Right ventricle myocardium inferior (tissue), 1 donor: ENCODE measurements at places on chromosomes 2 and 18. TPM values are rescaled to one million over a fixed set of nuclear protein-coding genes. Genes with fewer than 3 reads are reported as not detected.

GRCh38 chr2:2901384-2902345, 476.0 kb downstream of the EIPR1 start:
- no peak for DNase-seq

- no peak for DNase-seq
These were observed 38.2 kb upstream of the CHRNA1 start for GRCh38 chr2:174802459-174802858.

- DNase-seq, result no peak
These were observed 139.7 kb downstream of the LRP2 start for GRCh38 chr2:169222665-169223064.

GRCh38 chr2:241796610-241797138, 12.3 kb upstream of the NEU4 start:
- DNase-seq, result peak; percentile 66

DNA sequence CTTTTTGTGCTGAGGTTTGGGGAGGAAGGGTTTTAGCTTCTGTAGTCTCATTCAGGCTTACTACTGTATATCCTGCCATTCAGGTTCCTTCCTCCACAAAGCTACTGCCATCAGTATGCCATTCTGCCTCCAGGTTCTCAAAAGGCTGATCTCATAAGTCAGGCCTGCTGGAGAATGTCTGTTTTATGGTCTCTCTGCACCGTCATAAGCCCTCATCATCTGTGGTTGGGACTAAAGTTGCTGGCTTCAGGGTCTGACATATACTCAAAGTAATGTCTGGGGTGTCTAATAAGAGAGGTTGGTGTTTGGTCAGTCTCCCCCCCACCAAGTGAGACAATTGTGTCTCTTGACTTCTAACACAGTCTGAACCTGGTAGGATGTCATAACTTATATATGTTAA, 36.2 kb upstream of the CCBE1 start:
- no peak for DNase-seq

- no peak for DNase-seq
These were observed 436.2 kb downstream of the SUCLG1 start for GRCh38 chr2:84022810-84023431.

GRCh38 chr2:9809064-9809356, 34.3 kb upstream of the TAF1B start:
- no peak for DNase-seq

DNA sequence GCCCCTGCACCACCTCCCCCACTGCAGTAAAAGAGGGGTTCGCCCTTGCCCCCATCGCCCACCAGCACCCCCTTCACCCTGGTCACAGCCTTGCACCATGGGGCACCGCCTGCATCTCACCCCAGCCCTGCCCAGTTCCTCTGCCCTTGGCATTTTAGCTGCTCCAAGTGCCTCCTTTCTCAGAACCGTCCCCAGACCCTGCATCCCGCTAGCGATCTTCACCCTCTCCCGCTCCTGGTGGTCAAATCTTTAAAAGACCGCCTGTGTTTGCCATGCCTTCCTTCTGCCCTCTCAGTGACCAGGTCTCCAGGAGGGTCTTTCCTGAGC, 114.7 kb upstream of the OTOS start:
- no peak for DNase-seq

GRCh38 chr2:128037649-128038048, 9.8 kb upstream of the SAP130 start:
- no peak for DNase-seq

DNA sequence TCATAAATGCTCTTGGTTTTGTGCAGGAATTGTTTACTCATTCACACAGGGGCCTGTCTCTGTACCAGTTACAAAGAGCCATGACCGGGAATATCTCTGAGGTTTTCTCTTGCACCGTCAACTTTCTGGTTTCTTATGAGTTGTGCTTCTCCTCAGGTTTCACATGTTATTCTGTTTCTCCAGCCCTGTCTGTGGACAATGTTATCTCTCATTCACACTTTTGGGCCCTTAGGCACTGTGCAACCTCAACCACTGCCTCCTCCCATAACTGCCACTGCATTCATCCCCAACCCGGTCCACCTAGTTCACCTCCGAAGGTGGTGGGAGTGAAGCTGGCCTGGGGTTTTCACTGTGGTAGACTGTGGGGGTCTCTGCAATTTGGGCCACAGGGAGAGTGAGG, 22.5 kb upstream of the NEDD4L start:
- DNase-seq, result no peak

DNA sequence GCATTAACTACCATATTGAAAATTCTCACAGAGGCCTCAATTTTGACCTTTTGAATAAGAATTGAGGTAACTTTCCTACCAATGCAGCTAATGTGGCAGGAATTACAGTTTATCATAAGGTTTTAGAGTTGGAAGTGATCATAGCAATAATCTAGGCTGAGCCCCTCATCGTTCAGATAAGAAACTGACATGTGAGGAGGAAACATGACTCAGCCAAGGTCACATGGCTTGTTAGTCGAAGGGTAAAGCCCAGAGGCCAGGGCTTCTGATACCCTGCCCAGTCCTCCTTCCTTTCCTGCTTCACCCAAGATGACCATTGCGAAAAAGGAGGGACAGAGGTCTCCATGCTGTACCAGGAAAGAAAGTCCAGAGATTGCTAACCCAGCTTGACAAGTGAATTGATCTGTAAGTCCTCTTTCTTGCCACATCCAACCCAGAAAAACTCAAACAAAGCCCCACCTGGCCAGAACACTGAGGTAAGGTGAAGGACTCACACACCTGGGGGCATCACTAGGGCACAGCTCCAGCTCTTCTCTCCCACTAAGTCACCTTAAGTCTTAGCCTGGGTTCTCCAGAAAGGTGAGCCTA, 174.8 kb downstream of the EN1 start:
- DNase-seq, result no peak

DNA sequence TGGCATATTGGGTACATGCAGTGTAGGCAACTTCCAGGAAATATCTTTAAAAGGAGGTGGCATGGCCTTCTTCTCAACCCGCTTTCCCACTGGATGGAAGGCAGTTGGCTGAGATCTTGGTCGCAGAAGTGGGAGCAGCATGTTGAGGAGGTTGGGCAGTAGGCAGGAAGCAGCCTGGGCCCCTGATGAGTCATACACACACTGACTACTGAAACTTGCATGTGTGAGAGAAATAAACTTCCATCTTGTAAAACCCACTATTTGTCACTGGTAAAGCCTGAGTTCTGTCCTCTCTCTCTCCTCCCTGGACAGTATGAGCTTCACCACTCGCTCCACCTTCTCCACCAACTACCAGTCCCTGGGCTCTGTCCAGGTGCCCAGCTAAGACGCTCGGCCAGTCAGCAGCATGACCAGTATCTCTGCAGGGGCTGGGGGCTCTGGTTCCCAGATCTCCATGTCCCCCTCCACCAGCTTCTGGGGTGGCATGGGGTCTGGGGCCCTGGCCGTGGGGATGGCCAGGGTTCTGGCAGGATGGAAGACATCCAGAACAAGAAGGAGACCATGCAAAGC, 233.8 kb upstream of the SPRED2 start:
- no peak for DNase-seq

DNA sequence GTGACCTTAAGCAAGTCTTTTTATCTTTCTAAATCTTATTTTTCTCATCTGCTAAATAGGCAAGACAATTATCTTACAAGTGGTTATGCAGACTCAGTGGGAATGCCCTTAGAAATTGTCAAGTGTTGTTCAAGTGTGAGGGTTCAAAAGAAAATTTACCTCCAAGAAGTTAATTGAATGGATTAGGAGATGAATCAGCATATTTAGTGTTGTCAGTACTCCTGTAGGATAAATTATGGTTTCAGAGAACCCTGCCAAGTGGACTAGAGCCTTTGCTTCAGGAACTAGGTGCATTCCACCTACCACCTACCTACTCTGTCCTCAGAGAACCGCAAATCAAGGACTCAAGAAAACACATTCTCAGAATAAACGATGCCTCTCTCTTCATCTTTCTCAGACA, 69.8 kb upstream of the KCTD1 start:
- DNase-seq, result no peak

GRCh38 chr2:202703091-202703490, 68.3 kb downstream of the FAM117B start:
- DNase-seq, result no peak

DNA sequence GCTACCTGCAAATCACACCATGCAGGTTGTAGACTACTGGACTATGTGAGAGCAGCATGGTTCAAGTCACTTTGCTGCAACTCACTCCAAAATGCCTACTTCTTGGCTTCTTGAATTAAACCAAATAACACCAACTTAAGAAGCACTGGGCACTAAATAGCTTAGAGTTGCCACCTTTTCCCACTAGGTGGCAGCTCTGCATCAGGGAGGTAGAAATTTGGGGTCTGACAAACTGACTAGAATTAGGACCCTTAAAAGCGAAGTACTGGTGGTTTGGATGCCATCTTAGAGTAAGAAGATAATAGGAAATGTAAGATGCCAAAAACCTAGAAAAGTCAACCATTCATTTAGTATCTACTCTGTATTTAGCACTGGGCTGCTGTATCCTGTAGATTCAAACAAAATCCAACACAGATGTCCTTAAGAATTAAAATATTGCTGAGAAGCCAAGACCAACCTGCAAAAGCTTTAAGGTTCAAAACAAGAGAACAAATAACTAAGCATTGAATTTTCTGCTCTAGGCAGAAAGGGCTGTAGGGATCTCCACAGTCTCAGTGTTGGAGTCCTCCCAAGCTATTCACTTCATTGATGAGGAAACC, 65.5 kb downstream of the CCBE1 start:
- DNase-seq, result no peak

DNA sequence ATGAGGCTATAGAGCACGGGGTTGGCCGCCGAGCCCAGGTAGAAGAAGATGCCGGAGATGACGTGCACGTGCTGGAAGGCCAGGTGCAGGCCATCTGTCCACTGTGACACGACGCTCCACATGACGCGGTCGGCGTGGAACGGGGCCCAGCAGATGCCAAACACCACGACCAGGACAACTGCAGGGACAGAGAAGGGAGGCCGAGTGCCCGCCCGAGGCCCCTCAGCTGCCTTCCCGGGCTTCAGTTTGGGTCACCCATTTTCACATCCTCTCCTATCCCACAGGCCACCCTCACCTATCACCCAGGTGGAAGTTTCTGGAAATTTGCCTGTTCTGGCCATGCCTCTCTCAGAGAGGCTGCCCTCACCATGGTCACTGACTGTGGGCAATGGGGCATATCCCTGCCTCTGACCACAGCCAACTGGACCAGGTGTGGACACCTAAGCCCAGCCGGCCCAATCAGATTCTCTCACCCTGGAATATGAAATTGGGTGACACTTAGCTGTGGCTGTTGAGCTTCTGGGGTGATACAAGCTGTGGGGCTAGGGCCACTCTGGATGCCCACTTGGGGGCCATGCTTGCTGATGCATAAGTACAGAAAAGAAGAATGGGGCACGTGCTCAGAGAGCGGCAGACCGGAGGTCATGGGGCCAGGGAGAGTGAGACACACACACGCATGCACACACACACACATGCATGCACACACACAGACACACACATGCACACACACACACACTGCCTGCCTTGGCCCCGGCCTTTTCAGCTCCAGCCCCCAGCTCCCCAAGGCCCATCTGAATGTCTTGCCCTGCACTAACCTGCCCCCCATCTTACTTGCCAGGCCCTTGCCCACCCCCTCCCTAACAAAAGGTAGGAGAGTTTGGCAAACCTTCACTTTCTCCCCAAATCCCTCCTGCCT, 4.7 kb downstream of the NMUR1 start:
- DNase-seq, result peak; percentile 69

DNA sequence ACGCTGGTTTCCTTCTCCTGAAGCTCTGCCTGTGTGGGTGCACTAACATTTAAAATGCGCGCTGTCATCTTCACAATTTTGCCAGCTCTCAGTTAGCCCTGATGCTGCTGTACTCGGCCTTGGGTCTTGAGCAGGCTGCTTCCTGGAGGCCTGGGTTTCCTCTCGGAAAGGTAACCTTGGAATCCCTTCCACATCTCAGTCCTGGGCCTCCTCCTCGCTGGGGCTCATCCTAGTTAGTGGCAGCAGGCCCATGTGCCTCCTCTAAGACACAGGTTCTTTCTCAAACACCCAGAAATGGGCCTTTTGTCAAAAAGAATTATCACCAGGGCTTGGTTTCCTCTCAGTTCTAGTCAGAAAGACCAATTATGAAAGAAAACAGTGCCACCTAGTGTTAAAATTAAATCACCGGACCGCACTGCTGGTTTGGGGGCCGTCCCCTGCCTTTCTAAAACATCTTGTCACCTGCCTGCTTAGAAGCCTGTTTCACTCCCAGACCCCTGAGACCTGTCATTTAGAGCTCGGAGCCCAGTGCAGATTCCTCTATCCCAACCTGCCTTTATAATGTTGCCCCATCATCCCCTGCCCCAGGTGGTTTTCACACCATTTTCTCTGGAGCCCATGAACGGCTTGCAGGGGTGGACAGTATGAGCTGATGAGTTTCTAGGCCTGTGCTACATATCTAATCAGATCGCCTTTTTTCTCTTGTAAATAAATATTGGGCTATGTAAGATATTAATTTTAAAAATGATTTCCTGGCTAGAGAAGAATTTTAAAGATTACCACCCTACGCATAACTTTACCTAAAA, 42.4 kb downstream of the HK2 start:
- DNase-seq, result no peak

DNA sequence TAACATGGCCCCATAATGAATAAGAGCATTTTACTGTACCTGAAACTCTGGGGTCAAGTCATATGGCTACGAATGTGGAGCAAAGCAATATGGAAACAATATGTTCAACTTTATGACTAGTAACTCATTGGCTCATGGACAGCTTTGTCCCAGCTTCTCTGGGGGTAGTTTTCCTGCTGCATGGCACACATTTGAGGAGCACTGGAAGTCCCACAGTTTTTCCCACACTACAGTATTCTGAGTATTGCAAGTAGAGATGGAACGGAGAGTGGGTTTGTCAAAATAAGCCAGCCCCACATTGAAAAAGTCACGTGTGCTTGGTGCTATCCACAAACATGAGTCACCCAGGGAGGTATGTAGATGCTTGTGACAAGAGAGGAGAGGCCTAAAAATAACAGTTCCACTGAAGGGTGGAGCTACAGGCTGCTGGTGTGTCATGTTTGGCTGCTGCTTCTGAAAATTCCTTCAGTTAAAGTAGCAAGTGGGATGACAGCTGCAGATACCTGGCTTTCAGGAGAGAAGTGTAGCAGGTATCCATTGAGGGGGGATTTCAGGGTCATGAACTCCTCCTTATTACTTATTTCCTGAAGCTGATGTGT, 48.2 kb upstream of the CTAGE1 start:
- DNase-seq, result no peak

GRCh38 chr18:78965917-78966792, 13.5 kb upstream of the SALL3 start:
- DNase-seq, result no peak

GRCh38 chr2:132662732-132663131, 7.3 kb downstream of the LYPD1 start:
- DNase-seq, result no peak

GRCh38 chr2:231244382-231245248, 46.2 kb downstream of the ARMC9 start:
- no peak for DNase-seq

GRCh38 chr2:178550352-178550751, 70.1 kb downstream of the PLEKHA3 start:
- DNase-seq, result no peak

The STK16 gene
- 17.1 TPM for total RNA-seq

The IL1RN gene
- 0.89 TPM for total RNA-seq

The CROCC2 gene
- not detected for total RNA-seq

The SKA1 gene
- total RNA-seq, result 0.38 TPM

The XIRP2 gene
- total RNA-seq, result 298 TPM

The UGT1A3 gene
- not detected for total RNA-seq

The SCN7A gene
- total RNA-seq, result 35.4 TPM

The LYPD1 gene
- total RNA-seq, result not detected

The TOGARAM2 gene
- 38.0 TPM for total RNA-seq

The SERPINB12 gene
- not detected for total RNA-seq

The SPEG gene
- total RNA-seq, result 119 TPM
